NCI-H1436 treated with DMSO at 0.1 percent for 48 hours (cell line): ENCODE measurements at places on chromosomes 3 and 15.
A peak's percentile ranks its signal among the peaks of the same experiment; 100 is the strongest.

- DNase-seq, result no peak
Measured at GRCh38 chr3:42143440-42143839, 52.3 kb downstream of the TRAK1 start.

DNA sequence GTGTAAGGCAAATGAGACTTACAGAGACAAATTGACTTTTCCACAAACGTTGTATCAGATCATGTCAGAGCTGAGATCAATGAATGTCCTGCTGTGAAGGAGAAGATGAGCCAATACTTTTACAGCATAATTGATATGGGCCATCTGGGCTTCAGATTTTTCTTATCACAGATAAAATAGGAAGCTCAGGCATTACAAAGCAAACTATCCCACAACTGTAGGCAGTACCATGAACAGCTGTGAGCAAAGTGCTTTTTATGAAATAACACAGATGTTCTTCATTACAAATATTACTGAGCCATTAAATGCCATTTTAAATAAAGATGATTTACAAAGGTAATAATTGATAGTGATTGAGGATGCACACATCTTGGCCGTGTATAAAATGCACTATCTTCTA lies 852.3 kb downstream of the OTOL1 start:
- DNase-seq, result no peak

DNA sequence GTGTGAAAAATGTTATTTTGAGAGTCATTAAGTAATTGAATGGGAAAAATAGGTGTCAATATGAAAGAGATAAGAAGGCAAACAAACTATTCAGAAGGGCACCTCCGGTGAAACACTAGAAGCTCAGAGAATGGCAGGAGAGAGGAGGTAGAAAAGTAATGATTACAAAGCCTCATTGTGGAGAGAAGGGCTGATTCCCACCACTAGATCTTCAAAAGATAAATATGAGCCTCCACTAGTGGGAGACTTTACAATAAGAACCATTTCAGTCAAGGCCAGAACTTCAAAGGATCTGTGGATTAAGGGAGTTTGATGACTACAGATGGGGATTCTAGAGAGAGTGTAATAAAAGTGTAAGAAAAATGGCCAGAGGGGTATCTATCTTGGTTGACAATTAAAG lies 535.6 kb downstream of the NLGN1 start:
- no peak for DNase-seq

GRCh38 chr3:30779686-30780287 lies 114.7 kb downstream of the GADL1 start:
- no peak for DNase-seq

GRCh38 chr3:16842272-16843270 lies 42.2 kb upstream of the PLCL2 start:
- DNase-seq, result peak; percentile 60

DNA sequence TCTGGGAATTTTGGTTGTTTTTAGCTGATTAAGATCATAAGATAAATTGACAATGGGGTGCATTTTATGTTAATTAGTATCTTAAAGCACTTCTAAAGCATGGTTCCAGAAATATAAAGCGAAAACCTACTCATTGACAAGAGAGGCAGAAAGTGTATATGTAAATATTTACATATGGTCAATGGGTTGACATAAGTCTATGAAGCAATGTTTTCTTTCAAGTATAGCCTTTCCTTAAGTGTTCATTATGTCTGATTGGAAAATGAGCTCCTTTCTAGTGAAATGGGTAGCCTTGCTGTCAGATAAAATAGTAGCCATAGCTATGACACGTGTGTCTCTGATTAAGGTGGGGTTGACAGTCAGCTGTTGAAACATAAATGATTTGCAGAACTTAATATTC lies 365.2 kb upstream of the AGTR1 start:
- DNase-seq, result no peak

DNA sequence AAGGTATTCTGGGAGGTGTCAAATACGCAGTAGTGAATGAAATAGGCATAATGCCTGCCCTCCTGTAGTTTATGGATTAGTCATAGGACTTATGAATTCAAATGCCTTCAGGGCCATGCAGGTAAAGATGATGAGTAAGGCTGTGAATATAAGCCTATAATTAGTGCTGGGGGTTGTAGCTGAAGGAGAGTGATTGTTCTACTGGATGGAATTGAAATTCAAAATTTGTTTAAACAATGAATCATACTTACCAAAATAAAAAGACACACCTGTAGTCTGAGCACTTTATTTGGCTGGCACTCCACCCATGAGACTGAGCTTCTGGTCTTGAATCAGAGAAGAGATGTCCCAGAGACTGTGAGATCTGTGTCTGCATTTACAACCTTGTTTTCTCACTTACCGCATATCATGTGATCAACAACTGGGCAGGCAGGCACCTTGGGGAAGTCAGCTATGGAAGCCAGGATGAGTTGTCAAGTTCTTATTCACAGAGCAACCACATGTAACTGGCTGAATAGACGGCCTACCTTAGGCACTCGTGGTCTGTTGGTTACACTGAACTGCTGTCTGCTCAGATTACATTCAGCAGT lies 291.8 kb downstream of the NAALADL2 start:
- peak; percentile 96 for DNase-seq

DNA sequence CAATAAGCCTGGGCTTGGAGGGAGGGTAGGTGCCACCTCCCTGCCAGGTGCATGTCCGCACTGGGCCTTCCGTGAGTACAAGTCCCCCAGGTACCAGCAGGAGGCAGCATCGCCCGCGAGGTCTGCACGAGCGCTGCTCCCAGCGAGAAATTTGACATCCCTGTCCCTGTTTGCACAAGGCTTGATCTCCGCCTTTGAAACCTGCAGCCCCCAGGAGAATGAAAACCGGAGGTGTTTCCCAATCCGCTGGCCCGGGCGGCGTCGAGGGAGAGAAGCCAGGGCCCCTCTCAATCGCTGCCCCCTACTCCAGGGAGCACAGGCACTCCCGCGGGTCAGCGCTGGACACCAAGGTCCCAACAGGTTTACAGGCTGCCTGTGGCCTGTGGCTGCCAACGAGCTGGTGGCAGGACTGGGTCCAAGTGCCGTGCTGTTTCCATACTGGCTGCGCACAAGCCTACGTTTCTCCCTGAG lies 961 bp downstream of the HAPLN3 start:
- no peak for DNase-seq

DNA sequence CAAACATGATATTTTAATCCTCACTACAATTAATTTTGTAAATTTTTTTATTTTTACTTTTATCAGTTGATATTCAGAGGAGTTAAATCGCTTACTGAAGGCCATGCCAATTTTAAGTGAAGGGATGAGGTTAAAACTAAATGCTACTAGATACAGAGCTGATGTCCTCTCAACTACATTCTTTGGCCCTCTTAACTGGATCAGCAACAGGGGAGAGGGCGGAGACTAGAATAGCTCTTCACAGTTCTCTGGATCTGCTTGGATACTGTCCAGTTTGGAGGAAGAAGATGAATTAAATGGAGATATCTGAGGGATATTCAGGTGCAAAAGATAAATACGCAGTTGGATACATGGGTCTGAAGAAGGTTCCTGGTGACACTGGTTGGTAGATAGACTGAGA lies 85.6 kb upstream of the LYSMD4 start:
- no peak for DNase-seq
